ENCODE measurements at places on chromosomes 3 and 15. TPM values are rescaled to one million over a fixed set of nuclear protein-coding genes. Genes with fewer than 3 reads are reported as not detected.

ANKUB1 gene
- polyA plus RNA-seq = not detected

UBE2E1 gene
- polyA plus RNA-seq = 41.5 TPM

TP63 gene
- polyA plus RNA-seq = 0.30 TPM

TRH gene
- polyA plus RNA-seq = 0.10 TPM

GPR62 gene
- polyA plus RNA-seq = 0.42 TPM

SLC24A5 gene
- 0.23 TPM for polyA plus RNA-seq

RETNLB gene
- polyA plus RNA-seq = not detected

EXD1 gene
- not detected for polyA plus RNA-seq

LAMB2 gene
- 71.3 TPM for polyA plus RNA-seq

PIF1 gene
- polyA plus RNA-seq = 106 TPM

ADAMTS17 gene
- polyA plus RNA-seq = 0.70 TPM

ADAMTS7 gene
- 11.6 TPM for polyA plus RNA-seq

RASGRP1 gene
- 1.1 TPM for polyA plus RNA-seq

FBXL22 gene
- polyA plus RNA-seq = 0.26 TPM

CTNNB1 gene
- 89.4 TPM for polyA plus RNA-seq

GUCA1C gene
- polyA plus RNA-seq = not detected

NR1I2 gene
- 0.89 TPM for polyA plus RNA-seq

Measured in GM23338 (cell line).